ENCODE measurements at places on chromosomes 3 and 15.

GRCh38 chr3:28907616-28908015 is 373.3 kb upstream of the RBMS3 start:
- DNase-seq: no peak

DNA sequence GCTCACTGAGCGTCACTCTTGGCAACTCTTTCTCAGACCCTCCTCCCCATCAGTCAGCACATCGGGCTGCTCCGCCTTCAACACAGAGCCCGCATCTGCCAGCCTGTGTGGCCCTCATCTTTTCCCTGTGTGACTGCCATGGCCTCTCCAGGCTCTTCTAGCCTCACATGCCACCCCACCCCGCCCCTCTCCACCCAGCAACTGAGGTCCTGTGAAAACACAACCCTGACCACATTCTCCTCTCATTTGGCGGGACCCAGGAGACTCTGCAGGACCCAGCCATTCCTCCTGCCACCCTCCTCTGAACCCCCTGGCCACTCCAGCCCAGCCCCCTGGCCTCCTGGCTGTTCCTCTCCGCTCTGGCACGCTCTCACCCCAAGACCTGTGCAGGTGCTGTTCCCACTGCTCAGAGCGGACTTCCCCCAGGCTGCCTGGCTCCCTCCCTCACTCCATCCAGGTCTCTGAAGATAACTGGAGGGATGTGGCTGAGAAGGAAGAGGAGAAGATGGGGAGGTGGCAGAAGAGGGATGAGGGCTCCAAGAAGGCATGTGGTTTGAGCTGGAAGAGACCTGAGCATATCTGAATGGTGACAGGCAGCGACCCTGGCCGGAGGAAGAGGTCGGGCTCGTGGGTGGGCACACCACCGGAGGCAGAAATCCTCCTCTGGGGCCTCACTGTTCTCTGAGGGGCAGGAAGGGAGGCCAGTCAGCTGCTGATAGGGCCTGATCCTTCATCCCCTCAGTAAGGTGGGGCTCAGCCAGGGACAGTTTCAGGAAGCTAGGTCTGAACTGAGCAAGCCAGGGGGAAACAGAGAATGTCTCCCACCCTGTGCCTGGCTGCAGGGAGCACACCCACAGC is 111.2 kb upstream of the RPL32 start:
- no peak for DNase-seq

DNA sequence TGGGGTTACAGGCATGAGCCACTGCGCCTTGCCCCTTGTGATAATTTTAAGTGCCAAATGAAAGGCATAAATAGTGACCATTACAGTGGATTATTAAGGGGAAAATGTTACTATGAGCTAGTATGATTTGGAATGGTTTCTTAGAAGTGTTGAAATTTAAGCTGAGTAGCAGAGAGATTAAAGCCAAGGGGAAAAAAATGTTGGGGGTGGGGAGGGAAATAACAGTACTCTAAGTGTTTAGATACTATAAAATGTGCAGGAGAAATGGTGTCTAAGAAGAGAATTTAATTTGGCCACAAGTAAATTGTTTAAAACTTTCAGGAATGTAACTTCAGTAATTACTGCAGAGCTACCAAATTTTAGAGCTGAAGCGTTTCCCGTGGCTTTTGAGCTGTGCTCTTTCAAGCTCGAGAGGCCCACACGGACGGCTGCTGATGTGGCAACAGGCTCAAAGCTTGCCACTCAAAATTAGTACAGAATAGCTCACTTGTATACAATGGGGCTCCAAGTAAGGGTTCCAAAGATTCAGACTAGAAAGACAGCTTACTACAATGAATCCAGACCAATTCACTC is 23.9 kb upstream of the SLC12A8 start:
- DNase-seq: no peak

DNA sequence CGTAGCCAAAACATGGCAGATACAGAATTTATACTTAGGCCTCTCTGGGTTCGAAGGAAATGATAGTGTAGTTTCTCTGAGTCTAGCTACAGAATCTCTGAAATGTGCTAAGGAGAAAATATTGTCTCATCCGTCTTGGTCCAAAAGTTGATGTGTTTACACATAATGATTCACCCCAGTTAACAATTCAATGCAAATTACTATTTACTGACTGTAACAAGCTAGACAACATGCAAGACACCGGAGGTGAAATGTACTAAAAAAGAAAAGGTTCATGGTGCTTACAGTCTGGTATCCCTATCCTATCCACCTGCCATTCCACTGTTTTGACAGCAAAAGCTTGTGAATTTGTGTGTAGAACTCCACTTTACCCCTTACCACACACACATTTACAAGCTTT is 146.8 kb downstream of the SUCLG2 start:
- no peak for DNase-seq

GRCh38 chr15:90667073-90667754 is 49.9 kb upstream of the BLM start:
- no peak for DNase-seq

- DNase-seq: no peak
Observed at GRCh38 chr3:68977486-68978167, 35.9 kb downstream of the EOGT start.

DNA sequence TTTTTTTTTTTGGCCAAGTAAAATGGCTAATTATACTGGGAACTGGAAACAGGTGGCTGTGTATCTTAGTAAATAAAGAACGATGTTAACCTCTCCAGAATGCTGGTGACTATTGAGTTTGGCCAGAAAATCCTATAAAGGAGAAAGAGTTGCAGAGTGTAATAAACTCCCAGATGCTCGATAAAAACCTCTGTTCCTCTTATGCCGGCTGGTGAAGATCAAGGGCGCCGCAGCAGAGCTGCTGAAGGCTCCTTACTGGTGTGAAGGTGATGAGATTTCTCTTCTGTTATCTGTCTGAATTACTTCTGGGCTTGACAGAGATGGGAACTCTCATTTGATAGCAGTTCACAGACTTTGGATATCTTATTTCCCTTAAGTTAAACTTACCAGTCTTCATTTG is 104.6 kb downstream of the PTPRG start:
- DNase-seq: no peak

DNA sequence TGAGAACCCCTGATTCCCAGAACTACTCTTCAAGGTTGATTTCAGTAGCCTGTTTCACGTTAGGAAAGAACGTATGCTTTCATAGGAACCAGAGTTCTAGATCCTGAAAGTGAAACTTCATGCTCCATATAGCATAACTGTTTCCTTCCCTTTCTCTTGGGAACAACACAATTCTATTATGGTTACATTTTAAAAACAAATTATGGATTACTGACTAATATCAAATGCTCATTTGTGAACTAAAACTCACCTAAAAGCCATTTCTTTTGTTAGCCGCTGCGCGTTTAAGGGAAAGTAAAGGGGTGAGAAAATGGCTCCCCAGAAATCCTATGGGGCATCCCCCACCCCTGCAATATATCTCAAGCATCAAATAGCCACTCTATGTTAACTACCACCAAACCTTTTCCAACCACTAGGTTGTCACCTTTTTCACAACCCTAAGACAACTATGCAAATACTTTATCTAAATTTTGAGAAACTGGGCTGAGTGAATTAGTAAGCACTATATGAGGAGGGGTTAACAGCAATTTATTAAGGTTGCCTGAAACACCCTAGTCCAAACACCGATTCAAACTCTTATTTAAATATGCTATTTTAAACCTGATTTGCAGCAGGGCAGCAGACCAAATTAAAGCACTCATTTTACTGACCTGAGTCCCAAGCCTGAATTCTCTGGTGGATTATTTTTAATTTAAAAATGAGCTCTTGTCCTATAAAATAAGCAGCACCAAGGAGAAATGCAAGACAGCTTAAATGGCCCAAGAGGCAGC is 2.4 kb downstream of the SIAH2 start:
- DNase-seq: peak; percentile 56

DNA sequence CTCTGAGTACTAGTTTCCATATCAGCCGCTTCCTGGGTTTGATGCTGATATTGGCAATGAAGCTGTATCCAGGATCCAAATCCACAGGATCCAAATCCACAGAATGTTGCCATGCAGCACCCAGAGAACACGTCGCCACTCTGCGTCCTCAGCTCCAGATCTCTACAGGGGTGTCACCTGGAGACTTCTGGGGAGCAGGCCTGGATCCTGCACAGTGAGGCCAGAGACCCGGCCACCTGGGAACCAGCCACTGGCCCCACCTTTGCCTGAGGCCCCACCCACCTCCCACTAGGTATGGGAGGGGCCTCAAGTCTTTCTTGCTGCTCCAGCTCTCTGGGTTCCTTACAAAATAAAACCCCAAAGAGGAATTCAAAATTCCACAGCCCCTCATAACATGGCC is 123.9 kb downstream of the LRRK1 start:
- DNase-seq: no peak

DNA sequence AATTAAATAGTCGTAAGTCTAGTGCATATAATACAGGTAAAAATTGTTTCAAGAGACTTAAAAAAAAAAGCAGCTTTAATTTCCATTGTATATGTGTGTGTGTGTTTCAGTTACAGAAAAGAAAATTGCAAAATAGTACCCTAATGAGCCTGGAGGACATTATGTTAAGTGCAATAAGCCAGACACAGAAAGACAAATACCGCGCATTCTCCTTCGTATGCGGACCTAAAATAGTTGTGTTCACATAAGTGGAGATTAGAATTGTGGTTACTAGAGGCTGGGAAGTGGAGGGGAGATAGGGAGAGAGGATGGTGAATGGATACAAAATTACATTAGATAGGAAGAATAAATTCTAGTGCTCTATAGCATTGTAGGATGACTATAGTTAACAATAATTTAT is 3.6 kb downstream of the MESD start:
- DNase-seq: no peak

- no peak for DNase-seq
Observed at GRCh38 chr15:57298843-57299550, 77.3 kb upstream of the CGNL1 start.

GRCh38 chr3:63920001-63920400 is 7.8 kb upstream of the SCAANT1 start:
- no peak for DNase-seq

GRCh38 chr3:127409421-127410136 is 121.7 kb upstream of the PRR20G start:
- no peak for DNase-seq

- no peak for DNase-seq
Observed at GRCh38 chr15:41286665-41287333, 45.6 kb downstream of the OIP5 start.

DNA sequence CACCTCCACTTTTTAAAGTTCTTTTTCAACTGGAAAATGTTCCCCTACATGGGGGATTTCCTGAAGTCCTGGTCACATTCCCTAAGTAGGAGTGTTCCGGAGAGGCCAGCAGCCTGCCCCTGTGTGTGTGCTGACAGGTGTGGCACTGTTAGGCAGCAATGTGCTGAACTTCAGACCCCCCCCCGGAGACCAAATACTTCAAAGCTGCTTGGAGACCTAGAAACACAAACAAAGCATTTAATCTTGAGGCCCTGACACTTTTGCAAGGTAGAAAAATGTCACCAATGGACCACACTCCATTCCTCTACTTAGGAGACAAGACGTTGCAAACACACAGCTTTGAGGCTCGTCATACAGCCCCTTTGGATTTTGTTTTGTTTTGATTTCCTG is 259.6 kb upstream of the CTNNB1 start:
- no peak for DNase-seq

- DNase-seq: peak; percentile 7
Observed at GRCh38 chr3:171328419-171329082, 131.7 kb downstream of the TNIK start.

DNA sequence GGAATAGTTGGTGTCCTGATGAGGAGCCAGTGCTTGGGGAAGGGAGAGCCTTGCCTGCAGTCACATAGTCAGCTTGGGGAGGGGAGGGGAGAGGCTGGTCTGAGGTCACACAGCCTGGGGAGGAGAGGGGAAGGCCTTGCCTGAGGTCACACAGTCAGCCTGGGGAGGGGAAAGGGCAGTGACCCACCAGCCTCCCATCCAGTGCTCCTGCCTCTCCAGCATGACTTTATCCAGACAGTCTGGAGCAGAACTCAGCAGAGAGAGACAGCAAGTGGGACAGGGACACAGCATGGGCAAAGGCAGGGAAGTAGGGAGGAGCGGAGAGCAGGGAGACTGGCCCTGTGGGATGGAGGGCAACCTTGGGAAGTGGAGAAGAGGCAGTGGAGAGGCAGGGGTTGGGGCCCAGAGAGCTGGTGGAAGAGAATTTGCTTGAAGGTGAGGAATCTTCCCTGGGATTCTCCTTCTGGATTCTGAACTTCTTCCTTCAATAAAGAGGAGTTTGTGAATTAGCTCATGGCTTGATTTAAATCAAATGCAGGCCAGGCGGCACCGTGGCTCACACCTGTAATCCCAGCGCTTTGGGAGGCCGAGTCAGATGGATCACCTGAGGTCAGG is 64.5 kb downstream of the CORO2B start:
- DNase-seq: no peak

DNA sequence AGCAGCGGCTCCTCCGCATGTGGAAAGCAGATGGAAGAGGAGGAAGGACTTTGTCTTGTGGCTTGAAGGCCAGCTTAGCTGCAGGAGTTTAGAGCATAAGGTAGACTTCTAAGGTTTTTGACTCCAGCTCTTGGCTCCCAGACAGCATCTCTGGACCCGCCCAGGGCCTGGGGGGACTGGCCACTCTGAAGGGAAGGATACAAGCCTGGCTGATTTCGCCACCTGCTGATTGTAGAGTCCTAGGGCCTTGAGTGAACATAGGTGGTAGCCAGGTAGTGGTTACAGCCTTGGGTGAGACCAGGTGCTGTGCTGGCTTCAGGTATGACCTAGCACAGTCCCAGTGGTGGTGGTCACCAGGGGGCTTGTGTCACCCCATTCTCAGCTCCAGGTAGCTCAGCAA is 48.4 kb upstream of the RPL35A start:
- no peak for DNase-seq

DNA sequence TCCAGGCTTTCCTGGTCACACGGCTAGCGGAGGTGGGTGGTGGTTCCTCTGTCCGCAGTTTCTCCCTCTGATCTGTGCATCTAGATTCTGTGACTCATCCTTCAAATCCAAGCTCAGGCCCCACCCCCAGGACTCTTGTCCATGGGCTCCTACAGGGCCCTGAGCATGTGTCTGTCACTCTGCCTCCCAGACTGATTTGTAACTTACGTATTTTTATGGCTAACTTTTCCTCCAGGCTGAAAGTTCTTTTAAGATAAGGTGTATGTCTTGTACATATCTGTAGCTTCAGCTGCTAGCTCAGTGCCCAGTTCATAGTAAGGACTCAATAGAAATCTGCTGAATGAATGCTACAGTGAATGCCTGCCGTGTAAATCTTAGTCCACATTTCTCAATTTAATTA is 8.0 kb downstream of the ESYT3 start:
- DNase-seq: no peak
